Effector memory CD8-positive, alpha-beta T cell (primary cell): ENCODE measurements at places on chromosomes 7 and 10.

- DNase-seq = no peak
Observed at GRCh38 chr10:14678637-14679036, 96.1 kb downstream of the FAM107B start.

- DNase-seq = no peak
Observed at GRCh38 chr10:130015075-130015695, 51.1 kb upstream of the EBF3 start.

GRCh38 chr7:159125104-159125954, 19.3 kb downstream of the VIPR2 start:
- DNase-seq = no peak

DNA sequence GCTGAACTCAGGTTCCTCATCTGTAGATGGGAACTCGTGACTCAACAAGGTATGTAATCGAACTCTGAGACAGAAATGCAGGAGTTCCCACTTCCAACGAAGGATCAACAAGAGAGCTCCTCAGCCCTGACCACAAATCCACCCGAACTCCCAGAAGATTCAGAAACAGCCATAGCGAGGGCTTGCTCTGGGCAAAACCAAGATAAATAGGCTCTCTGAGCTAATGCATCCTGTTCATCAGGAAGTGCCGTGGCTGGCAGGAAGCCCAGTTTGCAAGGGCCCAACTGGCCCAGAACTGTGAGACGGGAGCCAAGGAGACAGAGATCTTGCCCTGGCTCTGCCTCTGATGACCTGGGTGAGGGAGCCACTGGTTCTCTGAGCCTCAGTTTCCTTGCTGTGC, 141.7 kb upstream of the PFKP start:
- DNase-seq = no peak

GRCh38 chr10:129605266-129605985, 138.4 kb downstream of the MGMT start:
- DNase-seq = no peak
